WTC11 (cell line): ENCODE measurements at places on chromosomes 6 and 20. TPM values are rescaled to one million over a fixed set of nuclear protein-coding genes. Genes with fewer than 3 reads are reported as not detected.

- DNase-seq: no peak
- no peaks in the 10 kb centered on the region for H3K36me3 ChIP-seq
- H3K4me1 ChIP-seq: no peaks in the 10 kb centered on the region
- H3K4me3 ChIP-seq: no peak overlapping the region
- no peaks in the 10 kb centered on the region for H3K27me3 ChIP-seq
Measured at GRCh38 chr20:63314566-63315239, 21.7 kb downstream of the COL20A1 start.

DNA sequence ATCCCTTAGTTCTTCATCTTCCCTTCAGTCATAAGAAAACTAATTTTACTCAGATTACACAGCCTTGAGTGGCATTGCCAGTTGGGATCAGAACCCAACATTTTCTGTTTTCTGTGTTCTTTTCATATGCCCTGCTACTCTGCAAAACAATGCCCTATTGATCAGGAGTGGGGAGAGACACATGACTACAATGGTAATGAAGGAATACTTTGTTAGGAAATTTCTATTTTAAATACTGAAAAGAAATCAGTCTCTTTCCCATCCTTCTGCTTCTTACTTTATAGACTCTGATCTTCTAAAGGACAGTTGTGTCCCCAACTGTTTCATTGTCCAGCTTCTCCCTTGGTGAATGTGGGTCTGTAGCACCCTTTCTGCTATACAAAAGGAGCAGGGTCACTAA lies 5.5 kb upstream of the PKIB start:
- no peaks in the 10 kb centered on the region for H3K36me3 ChIP-seq
- H3K4me1 ChIP-seq: peaks cover 13% of the 10 kb centered on the region
- no peak overlapping the region for H3K4me3 ChIP-seq
- no peak for DNase-seq
- H3K27ac ChIP-seq: no peak overlapping the region
- peaks cover 19% of the 10 kb centered on the region for H3K27me3 ChIP-seq

GRCh38 chr20:57375652-57376230 lies 15.5 kb upstream of the RBM38 start:
- peak overlapping the region; percentile 74 for H3K27ac ChIP-seq
- no peak overlapping the region for H3K4me3 ChIP-seq
- DNase-seq: no peak
- H3K27me3 ChIP-seq: no peaks in the 10 kb centered on the region
- H3K4me1 ChIP-seq: peaks cover 12% of the 10 kb centered on the region

GRCh38 chr20:44361021-44361420 lies 5.5 kb downstream of the HNF4A start:
- H3K4me1 ChIP-seq: no peaks in the 10 kb centered on the region
- no peaks in the 10 kb centered on the region; the same call in 1 of the 2 replicates for H3K27me3 ChIP-seq
- no peak for DNase-seq
- H3K36me3 ChIP-seq: no peaks in the 10 kb centered on the region
- no peak overlapping the region for H3K27ac ChIP-seq

DNA sequence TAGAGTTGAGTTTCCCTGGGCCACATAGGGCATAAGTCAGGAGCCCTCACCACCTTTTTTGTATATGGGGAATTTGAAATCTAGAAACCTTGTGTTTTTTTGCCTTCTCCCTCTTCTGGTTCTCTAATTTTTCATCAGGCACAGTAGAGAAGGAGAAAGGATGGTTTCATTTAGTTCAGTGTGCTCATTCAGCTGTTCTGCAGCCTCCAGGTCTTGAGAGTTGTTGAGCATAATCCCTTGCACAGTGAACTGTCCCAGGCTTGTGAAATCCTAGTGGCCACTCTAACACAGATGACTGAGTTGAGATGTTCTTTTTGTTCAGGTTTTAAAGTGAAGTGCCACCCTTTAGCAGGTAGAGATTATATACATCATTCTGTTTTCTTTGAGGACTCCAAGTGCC lies 183.5 kb downstream of the CDKAL1 start:
- peaks cover 2% of the 10 kb centered on the region; the same call in 1 of the 2 replicates for H3K36me3 ChIP-seq
- H3K27me3 ChIP-seq: no peaks in the 10 kb centered on the region
- H3K4me1 ChIP-seq: peaks cover 18% of the 10 kb centered on the region
- no peak overlapping the region for H3K4me3 ChIP-seq
- no peak for DNase-seq

BANF2 gene
- total RNA-seq: not detected in 3 replicates

MATN4 gene
- total RNA-seq: 1.9 to 2.5 TPM (median 2.2 TPM) in 3 replicates
